ENCODE measurements at places on chromosomes 5 and 9. TPM values are rescaled to one million over a fixed set of nuclear protein-coding genes. Genes with fewer than 3 reads are reported as not detected.

The NUTM2F gene
- polyA plus RNA-seq, result not detected

The FLT4 gene
- polyA plus RNA-seq, result 8.4 TPM

The C5orf58 gene
- polyA plus RNA-seq, result 0.70 TPM

The DDX46 gene
- polyA plus RNA-seq, result 28.4 TPM

The MYO10 gene
- polyA plus RNA-seq, result 4.3 TPM

The FREM1 gene
- 4.3 TPM for polyA plus RNA-seq

The CD180 gene
- polyA plus RNA-seq, result 0.54 TPM

The CREB3 gene
- polyA plus RNA-seq, result 50.0 TPM

The KLF4 gene
- polyA plus RNA-seq, result 89.6 TPM

The NPR2 gene
- 30.6 TPM for polyA plus RNA-seq

The SLC25A2 gene
- polyA plus RNA-seq, result not detected

The RPS14 gene
- polyA plus RNA-seq, result 4,014 TPM

The ADGRD2 gene
- not detected for polyA plus RNA-seq

The LCP2 gene
- polyA plus RNA-seq, result 8.5 TPM

The FOXD4L5 gene
- not detected for polyA plus RNA-seq

The CYLC2 gene
- polyA plus RNA-seq, result not detected

The PCDHA2 gene
- 0.08 TPM for polyA plus RNA-seq

The LMNB1 gene
- polyA plus RNA-seq, result 3.3 TPM

The AGTPBP1 gene
- 5.5 TPM for polyA plus RNA-seq

The EIF4E1B gene
- not detected for polyA plus RNA-seq

The SQSTM1 gene
- polyA plus RNA-seq, result 426 TPM

The BTNL9 gene
- 11.9 TPM for polyA plus RNA-seq

The TSLP gene
- 2.8 TPM for polyA plus RNA-seq

The SHB gene
- 17.1 TPM for polyA plus RNA-seq

The BHMT gene
- polyA plus RNA-seq, result 8.2 TPM

The C5orf52 gene
- not detected for polyA plus RNA-seq

The ZFP62 gene
- polyA plus RNA-seq, result 17.4 TPM

The CLIC3 gene
- polyA plus RNA-seq, result 11.0 TPM

The HTR1A gene
- polyA plus RNA-seq, result not detected

The GABRB2 gene
- polyA plus RNA-seq, result 0.19 TPM

The MYOZ3 gene
- 1.5 TPM for polyA plus RNA-seq

The TNFSF8 gene
- polyA plus RNA-seq, result 1.4 TPM

The BHMT2 gene
- polyA plus RNA-seq, result 18.1 TPM

The BSPRY gene
- 2.4 TPM for polyA plus RNA-seq

The CNTFR gene
- 11.5 TPM for polyA plus RNA-seq

The PCDHGA10 gene
- polyA plus RNA-seq, result 1.6 TPM

The GPR150 gene
- 0.73 TPM for polyA plus RNA-seq

The PIK3R1 gene
- polyA plus RNA-seq, result 66.4 TPM

The PPP2R2B gene
- polyA plus RNA-seq, result 9.8 TPM

The ITK gene
- 1.6 TPM for polyA plus RNA-seq

The GGTA1 gene
- 5.1 TPM for polyA plus RNA-seq

The C7 gene
- 609 TPM for polyA plus RNA-seq

The WNT8A gene
- not detected for polyA plus RNA-seq

The NPR3 gene
- 1.8 TPM for polyA plus RNA-seq

The DAPK1 gene
- polyA plus RNA-seq, result 12.1 TPM

Measured in urinary bladder (tissue), 4 donors.